ENCODE measurements at places on chromosomes 6 and 20. TPM values are rescaled to one million over a fixed set of nuclear protein-coding genes. Genes with fewer than 3 reads are reported as not detected.

PACRG gene
- total RNA-seq: 0.52 TPM

SNAP91 gene
- 0.67 TPM for total RNA-seq

- DNase-seq: no peak
Measured at GRCh38 chr6:133896344-133896721, 7.4 kb downstream of the TCF21 start.

MBOAT1 gene
- total RNA-seq: 23.6 TPM

ZSCAN16 gene
- total RNA-seq: 4.0 TPM

SLC17A3 gene
- total RNA-seq: not detected

- DNase-seq: no peak
Measured at GRCh38 chr6:139977887-139978332, 603.5 kb upstream of the CITED2 start.

- DNase-seq: peak; percentile 42
Measured at GRCh38 chr6:127879685-127880084, 21.2 kb downstream of the THEMIS start.

MICB gene
- 55.4 TPM for total RNA-seq

DNA sequence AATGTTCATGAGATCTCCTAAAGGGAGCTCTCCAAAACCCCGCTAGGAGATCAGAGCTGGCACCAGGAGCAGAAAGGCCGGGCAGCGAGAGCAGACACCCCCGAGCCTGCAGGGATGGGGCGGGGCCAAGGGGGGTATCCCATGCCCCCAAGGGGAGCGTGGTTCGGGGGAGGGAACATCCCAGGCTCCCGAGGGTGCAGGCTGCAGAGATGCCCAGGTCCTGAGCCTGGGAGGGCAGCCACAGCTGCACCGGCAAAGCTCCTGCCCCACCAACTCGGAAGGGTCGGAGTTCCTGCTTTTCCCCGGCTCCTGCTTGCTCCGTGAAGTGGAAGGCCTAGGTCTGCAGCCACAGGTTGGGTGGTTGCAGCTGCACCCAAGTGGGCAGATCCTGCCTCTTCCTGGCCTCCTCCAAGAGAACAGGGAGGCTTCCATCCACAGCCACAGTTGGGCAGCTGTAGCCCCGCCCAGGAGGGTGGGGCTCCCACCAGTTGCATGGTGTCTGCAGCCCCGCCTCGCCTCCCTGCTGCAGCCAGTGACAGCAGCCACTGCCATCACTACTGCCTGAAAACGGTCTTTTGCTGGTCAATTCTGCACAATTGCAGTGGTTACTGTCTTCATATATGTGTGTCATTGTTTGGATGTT lies 13.4 kb upstream of the GMNN start:
- peak; percentile 76 for DNase-seq

- DNase-seq: no peak
Measured at GRCh38 chr6:119348096-119348747, 1.3 kb downstream of the MAN1A1 start.

FGD2 gene
- 0.04 TPM for total RNA-seq

GRCh38 chr20:58721951-58722778 lies 29.6 kb downstream of the NPEPL1 start:
- peak; percentile 23 for DNase-seq

- no peak for DNase-seq
Measured at GRCh38 chr20:30284281-30284905, 973.1 kb upstream of the DEFB115 start.

LAMA4 gene
- total RNA-seq: 2.1 TPM

All from H7 (cell line).